ENCODE measurements at places on chromosomes 6 and 20. TPM values are rescaled to one million over a fixed set of nuclear protein-coding genes. Genes with fewer than 3 reads are reported as not detected.

DNA sequence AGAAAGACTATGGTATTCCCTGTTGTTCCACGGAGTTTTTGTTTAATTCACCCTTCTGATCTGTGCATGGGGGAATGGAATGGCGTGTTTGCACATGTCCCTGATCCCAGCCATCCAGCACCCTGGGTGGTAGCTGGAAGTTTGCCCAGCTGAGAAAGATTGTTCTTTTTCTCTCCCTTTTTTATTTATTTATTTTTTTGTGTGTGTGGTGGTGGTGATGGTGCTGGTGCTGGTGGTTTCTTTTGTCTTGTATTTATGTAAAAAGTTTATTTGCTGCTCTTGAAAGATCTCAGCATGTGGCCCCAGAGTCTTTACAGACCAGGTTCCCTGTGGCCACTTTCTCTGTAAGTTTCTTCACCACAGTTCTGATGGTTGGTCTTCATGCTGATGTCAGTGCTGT lies 372.6 kb downstream of the UTRN start:
- peak; percentile 50 for DNase-seq

RNF217 gene
- 16.3 TPM for total RNA-seq

- no peak for DNase-seq
These were observed 25.2 kb downstream of the DLL1 start for GRCh38 chr6:170265655-170266054.

DNA sequence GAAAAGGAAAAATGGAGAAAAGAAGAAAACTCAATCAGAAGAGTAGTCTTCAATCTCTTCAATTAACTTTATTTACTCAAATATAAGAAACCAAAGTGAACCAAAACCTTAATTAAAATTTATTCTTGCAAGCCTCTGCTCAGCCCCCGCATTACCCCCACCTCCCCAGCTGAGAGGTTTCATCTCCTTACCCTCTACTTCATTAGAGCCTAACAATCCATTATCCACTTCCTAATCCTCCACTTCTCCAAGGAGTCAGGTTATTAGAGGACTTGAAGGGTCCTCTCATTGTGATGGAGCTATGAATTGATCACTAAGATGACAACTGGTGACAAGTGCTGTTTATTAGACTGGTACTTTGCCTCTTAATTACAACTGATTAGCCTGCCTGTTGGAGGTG lies 956.5 kb downstream of the TFAP2A start:
- DNase-seq = no peak

MRAP2 gene
- 0.26 TPM for total RNA-seq

PGK2 gene
- total RNA-seq = not detected

- DNase-seq = peak; percentile 47
These were observed 171.4 kb downstream of the DTNBP1 start for GRCh38 chr6:15491255-15491985.

TSHZ2 gene
- 1.6 TPM for total RNA-seq

DNA sequence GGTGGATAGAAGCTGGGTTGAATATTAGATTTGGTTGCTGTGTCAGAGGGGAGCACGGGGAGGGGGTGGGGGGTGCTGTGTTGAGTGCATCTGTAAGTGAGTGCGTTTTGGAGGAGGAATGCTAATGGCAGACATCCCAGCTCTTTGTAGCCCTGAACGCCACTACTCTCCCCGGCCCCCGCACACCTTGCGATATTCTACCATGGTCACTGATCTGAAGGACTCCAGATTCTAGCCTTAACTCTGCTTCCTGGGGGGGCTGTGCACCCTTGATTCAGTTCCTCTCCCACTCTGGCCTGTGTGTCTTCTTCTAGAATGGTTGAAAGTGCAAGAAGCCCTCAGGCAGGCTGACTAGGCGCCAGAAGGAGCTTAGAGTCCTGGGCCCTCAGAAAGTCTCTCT lies 7.1 kb downstream of the GLP1R start:
- DNase-seq = no peak

PHACTR1 gene
- total RNA-seq = under 0.01 TPM

GPR6 gene
- not detected for total RNA-seq

- DNase-seq = no peak
These were observed 117.2 kb downstream of the BANF2 start for GRCh38 chr20:17816804-17817587.

ZNF165 gene
- 4.7 TPM for total RNA-seq

DNA sequence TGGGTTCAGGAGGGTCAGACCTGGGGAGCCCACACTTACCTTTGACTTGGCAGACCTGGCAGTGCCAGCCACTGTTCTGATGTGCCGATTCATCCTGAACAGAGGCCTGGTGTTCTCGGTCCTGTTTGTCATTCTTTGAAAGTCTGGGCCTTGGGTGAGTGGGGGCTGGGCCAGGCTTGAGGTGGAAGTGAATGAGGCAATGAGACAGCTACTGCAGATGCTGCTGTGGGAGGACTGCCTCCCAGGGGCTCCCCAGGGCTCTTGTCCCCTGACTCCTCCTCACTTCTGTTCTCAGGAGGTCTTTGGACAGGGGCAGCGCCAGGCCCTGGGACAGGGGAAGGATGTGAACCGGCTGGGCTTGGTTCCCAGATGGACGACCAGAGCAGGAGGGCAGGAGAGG lies 5.6 kb upstream of the TREML4 start:
- no peak for DNase-seq
